IPS DF 6.9 (cell line): ENCODE measurements at places on chromosomes 7 and 10.

- DNase-seq: no peak
Measured at GRCh38 chr7:82599895-82600294, 156.3 kb upstream of the CACNA2D1 start.

DNA sequence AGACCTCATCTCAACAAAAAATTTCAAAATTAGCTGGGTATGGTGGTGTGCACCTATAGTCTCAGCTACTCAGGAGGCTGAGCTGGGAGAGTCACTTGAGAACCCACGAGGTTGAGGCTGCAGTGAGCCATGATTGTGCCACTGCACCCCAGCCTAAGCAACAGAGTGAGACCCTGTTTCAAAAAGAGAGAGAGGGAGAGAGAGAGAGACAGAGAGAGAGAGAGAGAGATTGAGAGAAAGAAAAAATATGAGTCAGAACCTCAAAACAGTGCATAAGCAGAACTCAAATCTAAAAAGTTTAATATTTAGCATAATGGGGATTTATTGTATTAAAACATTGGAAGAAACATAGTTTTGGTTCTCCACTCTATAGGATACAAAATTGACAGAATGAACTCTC is 17.5 kb upstream of the OTUD1 start:
- DNase-seq: no peak

DNA sequence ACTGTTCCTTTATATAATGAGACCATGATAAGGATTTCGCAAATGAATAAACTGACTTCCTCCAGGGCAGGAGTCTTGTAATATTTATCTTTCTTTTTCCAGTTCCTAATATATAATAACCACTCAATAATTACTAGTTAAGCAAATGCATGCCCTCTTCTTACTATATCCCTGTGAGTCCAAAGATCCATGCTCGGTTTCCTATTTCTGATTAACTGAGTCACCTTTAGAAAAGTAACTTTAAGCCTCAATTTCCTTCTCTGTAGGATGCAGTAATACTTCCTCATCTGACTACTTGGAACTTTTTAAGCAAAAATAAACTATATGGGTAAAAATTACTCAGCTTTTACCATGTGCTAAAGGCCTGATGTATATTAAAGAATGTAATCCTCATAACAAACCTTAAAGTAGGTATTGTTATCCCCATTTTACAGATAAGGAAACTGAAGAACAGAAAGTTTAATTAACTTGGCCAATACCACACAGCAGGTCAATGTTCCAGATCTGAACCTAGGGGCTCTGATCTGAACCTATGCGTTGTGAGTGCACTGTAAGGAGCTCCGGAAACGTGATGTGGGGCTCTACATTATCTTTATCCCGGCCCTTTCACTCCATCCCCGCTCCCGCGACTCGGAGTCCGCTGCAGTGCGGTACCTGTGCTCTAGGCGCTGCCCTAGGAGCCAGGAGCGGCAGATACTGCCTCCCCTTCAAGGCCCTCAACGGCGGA is 458 bp downstream of the COX15 start:
- no peak for DNase-seq

- no peak for DNase-seq
Measured at GRCh38 chr7:142443216-142444010, 185.6 kb upstream of the PRSS58 start.

DNA sequence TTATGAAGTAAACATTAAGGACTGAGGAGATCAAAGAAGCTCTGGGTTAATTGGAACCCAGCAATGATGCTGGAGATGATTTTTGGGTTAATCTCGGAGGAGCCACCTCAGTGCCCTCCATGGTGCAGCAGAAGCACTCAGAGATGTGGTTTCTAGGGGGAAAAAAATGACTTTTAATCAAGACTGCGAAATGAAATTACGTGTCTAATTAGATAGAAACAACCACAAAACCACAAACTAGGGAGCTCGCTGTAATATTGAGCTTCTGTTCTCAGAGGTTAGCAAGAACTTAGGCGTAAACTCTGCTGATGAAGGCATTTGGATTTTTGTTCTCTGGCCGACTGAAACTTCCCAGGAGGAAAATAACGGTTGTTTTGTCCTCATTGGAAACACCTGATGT is 319.0 kb downstream of the GRID1 start:
- no peak for DNase-seq

GRCh38 chr10:131584287-131584686 is 272.8 kb upstream of the TCERG1L start:
- no peak for DNase-seq

GRCh38 chr7:106947244-106947728 is 82.2 kb downstream of the PIK3CG start:
- DNase-seq: peak; percentile 90
